Central memory CD8-positive, alpha-beta T cell (primary cell): ENCODE measurements at places on chromosomes 7 and 10.

DNA sequence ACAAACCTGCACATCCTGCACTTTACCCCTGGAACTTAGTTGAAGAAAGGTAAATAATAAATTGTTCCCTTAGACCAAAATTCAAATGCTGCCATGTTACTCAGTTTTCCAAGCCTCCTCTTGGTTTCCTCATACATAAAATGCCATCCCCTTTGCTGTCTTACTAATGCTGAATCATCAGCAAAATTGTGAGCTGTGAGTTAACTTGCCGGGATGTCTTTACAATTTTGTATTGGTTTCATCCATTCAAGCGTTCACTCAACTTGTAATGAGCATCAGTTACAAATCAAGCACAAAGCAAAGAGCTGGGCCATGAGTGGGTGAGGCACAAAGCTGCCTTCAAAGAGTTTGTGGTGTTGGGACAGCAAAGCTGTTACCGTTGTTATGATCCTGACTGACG, 395.8 kb upstream of the ZMIZ1 start:
- no peak overlapping the region for H3K4me3 ChIP-seq
- H3K27me3 ChIP-seq = peaks cover 24% of the 10 kb centered on the region
- no peak overlapping the region for H3K27ac ChIP-seq
- H3K36me3 ChIP-seq = peaks cover 2% of the 10 kb centered on the region
- no peaks in the 10 kb centered on the region for H3K4me1 ChIP-seq

- no peaks in the 10 kb centered on the region for H3K36me3 ChIP-seq
- no peak for DNase-seq
- no peak overlapping the region for H3K4me3 ChIP-seq
- H3K4me1 ChIP-seq = no peaks in the 10 kb centered on the region
- peaks cover under 1% of the 10 kb centered on the region for H3K27me3 ChIP-seq
Observed at GRCh38 chr7:94701555-94701973, 45.6 kb upstream of the SGCE start.

GRCh38 chr7:127250312-127251035, 2.3 kb downstream of the GRM8 start:
- peak overlapping the region; percentile 49 for H3K4me3 ChIP-seq
- H3K27ac ChIP-seq = no peak overlapping the region
- peaks cover 19% of the 10 kb centered on the region for H3K4me1 ChIP-seq
- H3K27me3 ChIP-seq = peaks cover 88% of the 10 kb centered on the region
- DNase-seq = no peak
- H3K36me3 ChIP-seq = peaks cover 10% of the 10 kb centered on the region

- H3K4me1 ChIP-seq = peaks cover 48% of the 10 kb centered on the region
- H3K4me3 ChIP-seq = peak within 1 kb of the TSS; percentile 95
- H3K27ac ChIP-seq = peak within 1 kb of the TSS; percentile 91
- H3K36me3 ChIP-seq = peaks cover 28% of the 10 kb centered on the region
Observed at GRCh38 chr7:3043544-3044371, at the start of gene CARD11. Gene CARD11, minus strand, starts transcription at chr7:3043867. Its CDS starts 85,361 bp downstream, at chr7:2958506.

DNA sequence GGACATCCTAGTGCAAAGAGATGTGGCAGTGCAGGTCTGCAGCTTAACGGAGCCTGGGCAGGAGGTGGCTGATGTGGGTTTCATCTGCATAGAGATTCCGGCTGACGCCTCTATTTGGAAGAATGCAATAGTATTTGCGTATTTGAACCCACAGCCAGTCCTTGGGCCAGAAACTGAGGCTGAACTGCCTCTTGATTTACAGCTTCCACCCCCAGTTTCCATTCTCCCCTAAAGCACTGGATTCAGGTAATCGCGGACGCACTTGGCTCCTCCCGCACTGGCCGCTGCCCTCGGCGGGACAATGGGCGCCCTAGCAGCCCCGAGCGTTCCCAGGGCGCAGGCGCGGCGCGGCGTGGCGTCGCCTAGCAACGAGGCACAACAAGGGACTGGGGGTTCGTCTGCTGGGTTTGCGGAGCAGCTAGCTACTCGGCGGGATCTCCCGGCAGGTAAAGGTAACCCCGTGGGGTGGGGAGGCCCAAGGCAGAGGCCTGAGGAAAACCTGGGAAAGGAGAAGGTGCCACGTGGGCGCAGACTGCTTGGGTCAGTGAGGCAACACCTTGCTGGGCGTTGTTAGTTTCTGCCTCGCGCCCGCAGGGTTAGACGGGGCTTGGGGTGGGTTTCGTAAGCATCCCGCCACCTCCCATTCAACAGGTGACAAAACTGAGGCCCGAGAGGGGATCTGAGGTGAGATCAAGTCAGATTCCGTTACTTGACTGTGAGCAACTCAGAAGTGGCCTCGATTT, at the start of gene ARMC3:
Gene ARMC3 (plus strand): TSS at position 393 of the 743 bp plus-strand sequence. CDS start 3,944 bp downstream, outside the sequence.
- no peaks in the 10 kb centered on the region for H3K36me3 ChIP-seq
- DNase-seq = peak; percentile 52
- H3K4me1 ChIP-seq = no peaks in the 10 kb centered on the region
- H3K27ac ChIP-seq = no peak within 1 kb of the TSS

DNA sequence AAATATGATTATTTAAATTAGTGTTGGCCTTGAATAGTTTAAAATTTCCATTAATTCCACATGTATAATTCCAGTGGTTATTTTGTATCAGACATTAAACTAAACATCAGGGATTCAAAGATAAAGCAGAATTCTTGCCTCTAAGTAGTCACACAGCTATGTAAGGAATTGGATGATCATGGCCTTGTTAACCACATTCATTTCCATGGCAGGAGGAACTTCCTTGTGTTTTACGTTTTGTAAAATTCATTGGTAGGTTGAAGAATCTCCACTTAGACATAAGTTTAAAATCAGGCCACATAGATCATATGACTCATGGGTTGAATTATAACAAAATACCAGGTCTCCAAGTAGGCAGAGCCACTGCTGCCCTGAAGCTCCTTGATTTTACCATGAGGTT, 289.7 kb downstream of the PLXDC2 start:
- H3K27me3 ChIP-seq = no peaks in the 10 kb centered on the region
- no peaks in the 10 kb centered on the region for H3K36me3 ChIP-seq
- no peak overlapping the region for H3K27ac ChIP-seq
- H3K4me1 ChIP-seq = no peaks in the 10 kb centered on the region
- DNase-seq = no peak

DNA sequence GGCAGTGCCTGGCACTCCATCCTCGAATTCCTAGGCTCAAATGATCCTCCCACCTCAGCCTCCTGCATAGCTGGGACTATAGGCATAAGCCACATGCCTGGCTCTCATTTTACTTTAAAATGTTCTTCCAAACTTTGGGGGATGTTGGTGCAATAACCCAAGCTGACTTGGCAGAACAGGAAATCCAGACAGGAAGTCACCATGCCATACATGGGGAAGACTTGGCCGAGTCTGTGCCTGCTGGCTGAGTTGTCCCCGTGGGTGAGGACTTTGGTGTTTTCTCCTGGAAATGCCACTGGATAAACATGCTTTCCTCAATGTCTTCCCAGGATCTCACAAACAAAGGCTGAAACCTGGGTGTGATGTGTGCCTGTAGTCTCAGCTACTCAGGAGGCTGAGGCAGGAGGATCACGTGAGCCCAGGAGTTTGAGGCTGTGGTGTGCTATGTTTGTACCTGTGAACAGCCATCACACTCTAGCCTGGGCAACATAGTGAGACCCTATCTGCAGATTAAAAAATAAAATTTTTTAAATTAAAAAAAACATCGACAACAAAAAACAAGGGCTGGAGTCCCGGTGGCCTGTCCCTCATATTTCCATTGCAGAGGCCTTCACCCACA, 19.8 kb downstream of the HKDC1 start:
- H3K36me3 ChIP-seq = peaks cover 3% of the 10 kb centered on the region
- no peak for DNase-seq
- no peak overlapping the region for H3K27ac ChIP-seq
- no peaks in the 10 kb centered on the region for H3K27me3 ChIP-seq
- H3K4me3 ChIP-seq = no peak overlapping the region
- H3K4me1 ChIP-seq = peaks cover 3% of the 10 kb centered on the region

- DNase-seq = no peak
- H3K27me3 ChIP-seq = no peaks in the 10 kb centered on the region
- H3K27ac ChIP-seq = no peak overlapping the region
- H3K4me3 ChIP-seq = peak overlapping the region; percentile 11
- H3K36me3 ChIP-seq = peaks cover 2% of the 10 kb centered on the region
- peaks cover 33% of the 10 kb centered on the region for H3K4me1 ChIP-seq
Observed at GRCh38 chr7:92633211-92633906, 43.2 kb upstream of the FAM133B start.

DNA sequence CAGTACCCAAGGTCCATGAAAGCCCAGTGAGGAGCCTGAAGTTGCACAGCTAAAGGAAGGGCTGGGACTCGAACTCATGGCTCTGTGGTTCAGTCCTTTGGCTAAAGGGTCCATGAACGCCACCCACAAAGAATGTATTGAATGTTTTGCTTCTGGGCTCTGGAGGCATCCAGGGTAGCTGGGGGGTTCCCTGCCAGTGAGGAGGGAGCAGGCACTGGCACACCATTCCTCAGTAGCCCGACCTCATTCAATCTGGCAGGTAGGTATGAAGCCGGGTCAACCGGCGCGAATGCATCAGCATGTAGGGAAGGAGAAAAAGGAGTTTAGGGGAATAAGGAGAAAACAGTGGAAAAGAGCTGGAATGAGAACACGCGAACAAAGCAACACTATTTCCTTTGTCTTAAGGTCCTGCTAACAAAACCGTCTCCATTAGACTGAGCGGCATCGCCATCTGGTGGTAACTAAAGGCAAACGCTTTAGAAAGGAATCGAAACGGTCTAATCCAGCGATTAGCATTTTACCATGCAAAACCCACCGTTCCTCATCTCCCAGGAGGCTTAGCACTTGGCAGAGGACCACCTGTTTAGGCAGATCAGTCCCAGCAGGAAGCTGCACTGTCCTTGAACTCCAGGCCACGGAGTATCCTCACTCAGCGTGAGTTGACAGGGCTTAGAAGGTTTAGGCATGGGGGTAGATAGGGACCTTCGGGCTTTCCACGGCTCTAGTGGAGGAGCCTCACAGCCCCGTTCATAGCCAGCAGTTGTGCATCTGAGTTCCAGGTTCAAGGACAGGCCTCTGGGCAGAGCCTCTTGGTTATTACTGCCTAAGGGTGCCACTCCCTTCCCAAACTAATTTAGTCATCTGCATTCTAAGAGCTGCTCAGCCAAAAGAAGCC, 122.8 kb downstream of the UBE2H start:
- H3K27ac ChIP-seq = no peak overlapping the region
- peaks cover 16% of the 10 kb centered on the region for H3K4me1 ChIP-seq
- H3K27me3 ChIP-seq = no peaks in the 10 kb centered on the region
- no peak overlapping the region for H3K4me3 ChIP-seq

DNA sequence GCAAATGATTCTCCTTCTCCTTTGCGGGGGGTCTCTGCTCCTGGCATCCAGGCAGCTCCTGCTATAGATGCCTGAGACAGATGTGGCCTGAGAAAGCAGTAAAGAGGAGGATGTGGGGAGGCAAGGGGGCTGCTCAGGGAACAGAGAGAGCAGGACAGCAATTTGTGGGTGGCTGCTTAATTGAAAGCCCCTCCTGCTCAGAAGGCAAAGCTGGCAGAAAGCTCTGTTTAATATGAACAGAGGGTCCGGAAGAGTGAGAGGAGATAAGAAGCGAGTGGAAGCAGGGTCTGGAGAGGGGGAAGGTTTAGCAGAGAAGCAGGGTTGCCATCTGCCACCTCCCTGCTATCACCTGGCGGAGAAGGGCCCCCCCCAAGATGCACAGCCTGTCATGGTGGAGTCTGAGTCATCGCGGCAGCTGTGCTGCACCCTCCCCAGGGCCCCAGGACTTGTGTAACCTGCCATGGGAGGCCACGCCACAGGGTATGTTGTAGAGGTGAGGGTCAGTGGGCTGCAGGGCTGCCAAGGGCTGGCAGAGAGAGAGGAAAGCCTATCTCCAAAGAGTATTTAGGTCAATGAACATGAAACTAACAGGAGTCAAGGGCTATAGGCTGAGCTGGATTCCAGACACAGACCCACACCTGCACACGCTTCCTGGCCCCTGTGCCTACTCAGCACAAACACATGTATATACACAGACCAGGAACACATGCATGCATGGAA, 1109.8 kb upstream of the AUTS2 start:
- no peaks in the 10 kb centered on the region for H3K36me3 ChIP-seq
- DNase-seq = no peak
- no peak overlapping the region for H3K4me3 ChIP-seq
- no peaks in the 10 kb centered on the region for H3K4me1 ChIP-seq
